Activated CD4-positive, alpha-beta T cell treated with anti-CD3 and anti-CD28 coated beads for 48 hours (primary cell): ENCODE measurements at places on chromosomes 11 and 22.
A peak's percentile ranks its signal among the peaks of the same experiment; 100 is the strongest.

- DNase-seq: no peak
Measured at GRCh38 chr22:23836281-23836680, 2.5 kb downstream of the DERL3 start.

DNA sequence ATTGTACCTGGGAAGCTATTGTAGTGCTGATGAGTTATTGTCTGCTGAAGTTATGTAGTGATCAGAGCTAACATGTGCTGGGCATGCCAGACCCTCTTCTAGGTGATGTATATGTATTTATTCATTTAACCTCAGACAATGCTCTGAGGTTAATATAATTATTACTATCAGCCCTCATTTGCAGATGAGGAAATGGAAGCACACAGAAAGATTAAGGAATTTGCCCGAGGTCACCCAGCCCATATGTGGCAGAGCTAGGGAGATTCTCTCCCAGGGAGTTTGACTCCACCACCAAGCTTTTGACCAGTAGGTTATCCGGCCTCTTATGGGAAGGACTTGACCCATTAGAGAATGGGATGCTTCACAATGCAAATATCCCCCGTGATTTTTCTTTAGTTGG is 114.2 kb upstream of the NAV2 start:
- no peak for DNase-seq

- DNase-seq: no peak
Measured at GRCh38 chr11:71065841-71066240, 186.5 kb downstream of the SHANK2 start.

GRCh38 chr22:22609291-22609690 is 35.1 kb upstream of the GGTLC2 start:
- no peak for DNase-seq

DNA sequence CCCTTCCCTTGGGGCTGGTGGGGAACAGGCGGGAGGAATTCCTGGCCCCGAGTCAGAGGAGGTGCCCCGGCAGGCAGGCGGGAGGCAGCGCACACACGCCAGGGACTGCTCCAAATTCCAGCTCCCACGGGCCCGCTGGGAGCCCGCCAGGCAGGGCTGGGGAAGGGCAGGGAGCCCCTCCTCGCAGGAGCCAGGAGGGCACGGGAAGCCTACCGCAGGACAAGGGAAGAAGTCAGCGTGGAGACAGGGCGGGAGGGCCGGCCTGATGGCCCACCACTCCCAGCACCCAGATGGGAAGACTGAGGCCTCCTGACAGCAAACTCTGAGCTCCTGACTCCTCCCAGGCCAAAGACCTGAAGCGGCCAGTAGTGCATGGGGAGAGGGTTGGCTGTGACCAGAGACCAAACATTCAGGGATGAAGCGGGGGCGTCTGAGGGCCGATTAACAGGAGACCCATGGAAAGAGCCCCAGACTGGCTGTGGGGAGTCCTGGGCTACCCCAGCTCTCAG is 22.4 kb downstream of the RPL3 start:
- DNase-seq: no peak

DNA sequence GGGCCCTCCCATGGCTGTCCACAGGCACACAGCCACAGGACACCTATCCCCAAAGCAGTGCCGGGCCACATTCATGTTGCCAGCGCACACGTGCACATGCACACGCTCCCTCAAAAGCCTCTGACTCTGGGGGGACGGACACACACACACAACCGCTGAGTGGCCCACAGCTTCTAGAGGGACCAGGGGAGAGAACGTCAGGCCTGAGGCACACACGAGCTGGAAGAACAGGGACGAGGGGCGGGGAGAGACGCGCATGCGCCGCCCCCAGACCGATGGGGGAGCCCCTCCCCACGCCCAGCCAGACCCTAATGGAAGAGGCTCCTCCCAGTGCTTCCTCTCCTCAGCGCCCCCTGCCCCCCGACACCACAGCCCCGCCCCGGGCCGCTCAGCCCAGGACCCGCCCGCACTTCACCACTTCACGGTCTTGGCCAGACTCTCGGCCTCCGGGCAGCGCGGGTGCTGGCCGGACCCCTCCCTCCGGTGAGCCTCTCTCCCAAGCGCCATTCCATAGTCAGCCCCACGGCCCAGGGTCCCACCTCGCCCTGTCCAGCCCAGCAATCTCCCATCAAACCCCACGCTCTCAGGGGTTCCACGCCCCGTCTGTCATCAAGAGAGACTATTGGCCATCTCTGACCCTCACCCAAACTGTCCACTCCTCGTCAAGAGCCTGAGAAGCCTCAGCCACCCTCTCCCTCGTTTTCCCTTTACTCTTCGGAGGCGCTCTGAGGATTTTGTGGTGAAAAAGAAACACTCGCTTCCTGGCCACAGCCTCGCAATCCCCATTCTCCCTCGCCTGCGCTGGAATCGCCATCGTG is 11.7 kb downstream of the NRXN2 start:
- DNase-seq: no peak

- DNase-seq: peak; percentile 74
Measured at GRCh38 chr11:304915-305843, 2.4 kb upstream of the IFITM2 start.

- no peak for DNase-seq
Measured at GRCh38 chr22:26555478-26555877, 34.5 kb downstream of the TPST2 start.

DNA sequence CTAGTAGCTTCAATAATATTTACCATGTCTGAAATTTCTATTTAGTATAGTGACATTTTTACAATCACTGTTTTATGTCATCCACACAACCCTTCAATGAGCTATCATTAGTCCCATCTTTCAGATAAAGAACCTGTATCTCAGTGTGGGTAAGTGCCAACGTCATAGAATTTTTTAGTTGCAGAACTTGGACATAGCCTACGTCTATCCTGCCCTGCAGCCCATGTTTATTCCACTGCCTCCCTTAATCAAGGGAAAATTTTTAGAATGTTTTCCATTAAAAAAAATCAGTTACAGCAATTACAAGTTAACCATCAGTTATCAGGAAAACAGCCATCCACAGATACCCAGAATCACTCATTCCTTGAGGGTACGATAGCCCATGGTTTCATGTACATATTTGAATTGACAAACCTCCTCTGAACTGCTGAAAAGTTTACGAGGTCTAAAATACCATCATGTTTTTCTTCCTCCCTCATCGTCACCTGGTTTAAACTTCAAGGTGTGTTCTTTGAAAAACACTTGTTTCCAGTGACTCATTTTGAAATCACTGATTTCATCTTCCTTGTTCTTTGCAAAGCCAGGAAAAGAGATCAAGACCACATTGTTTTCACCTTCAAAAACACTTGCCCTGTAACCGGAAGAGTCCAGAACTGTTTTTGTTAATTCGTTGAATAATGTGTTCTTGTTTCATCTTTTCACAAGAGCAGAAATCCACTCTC is 100.9 kb downstream of the FAM76B start:
- DNase-seq: no peak

GRCh38 chr11:67268081-67268961 is 2.0 kb downstream of the GRK2 start:
- peak; percentile 83 for DNase-seq

- DNase-seq: no peak
Measured at GRCh38 chr11:98003606-98004371, 1017.0 kb upstream of the CNTN5 start.

DNA sequence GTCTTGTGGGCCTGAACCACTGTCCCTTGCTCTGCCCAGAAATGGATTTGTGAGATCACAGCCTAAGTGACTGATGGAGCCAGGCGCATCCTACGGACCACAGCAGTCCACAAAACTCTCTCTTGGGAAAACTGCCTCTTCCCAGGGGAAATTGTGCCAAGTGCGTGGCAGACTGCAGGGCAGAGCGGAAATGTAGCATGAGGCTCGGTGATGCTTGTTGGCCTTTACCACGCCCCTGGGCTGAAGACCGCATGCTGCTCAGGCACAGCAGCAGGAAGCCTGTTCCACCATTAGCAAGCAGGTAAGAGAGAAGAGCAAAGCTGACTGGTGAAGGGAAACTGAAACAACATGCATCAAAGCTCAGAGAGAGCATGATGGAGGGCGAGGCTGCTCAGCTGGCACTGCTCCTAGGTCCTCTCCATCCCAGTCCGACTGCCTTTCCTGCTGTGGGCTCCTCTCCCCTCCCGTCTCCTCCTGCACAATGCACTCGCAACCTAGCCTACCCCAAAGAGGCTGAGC is 26.5 kb upstream of the SCARF2 start:
- peak; percentile 72 for DNase-seq

GRCh38 chr11:87173185-87174039 is 135.7 kb downstream of the TMEM135 start:
- no peak for DNase-seq

GRCh38 chr11:9002920-9003572 is 755 bp downstream of the NRIP3 start:
- peak; percentile 40 for DNase-seq

DNA sequence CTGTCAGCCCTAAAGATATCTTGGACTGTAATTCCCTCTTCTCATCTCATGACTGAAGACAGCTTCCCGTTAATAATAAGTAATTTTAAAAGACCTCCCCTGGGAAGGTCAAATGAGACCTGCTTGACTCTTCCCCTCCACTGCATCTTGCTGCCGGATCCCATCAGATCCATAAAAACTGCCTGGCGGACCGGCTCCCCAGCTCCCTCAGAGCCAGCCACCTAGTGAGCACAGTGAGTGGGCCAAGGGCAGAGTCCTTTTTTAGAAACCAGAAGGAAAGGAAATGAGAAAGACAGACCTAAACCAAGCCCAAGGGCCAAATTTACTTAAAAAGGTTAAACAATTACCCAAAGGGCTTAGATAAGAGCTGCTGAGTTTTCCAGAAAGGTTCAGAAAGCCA is 595.3 kb downstream of the OPCML start:
- DNase-seq: no peak

- no peak for DNase-seq
Measured at GRCh38 chr11:73800276-73800806, 12.7 kb downstream of the MRPL48 start.

DNA sequence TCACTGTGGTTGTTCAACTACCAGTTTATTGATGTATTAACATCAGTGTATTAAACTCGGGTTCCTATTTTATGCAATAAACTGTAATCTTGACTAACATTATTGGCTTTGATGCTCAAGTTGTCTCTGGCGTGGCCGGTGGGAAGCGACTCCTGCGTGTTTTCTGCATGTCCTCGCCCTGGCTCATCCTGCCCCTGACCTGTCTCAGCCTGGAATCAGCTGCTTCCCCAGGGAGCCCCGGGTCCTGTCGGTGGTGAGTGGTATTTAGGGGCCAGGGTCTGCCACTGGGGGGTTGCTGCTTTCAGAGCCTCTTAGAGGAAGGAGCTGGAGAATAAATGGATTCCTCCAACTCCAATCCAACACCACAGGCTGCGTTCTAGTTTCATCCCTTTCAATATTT is 22.5 kb downstream of the IFITM10 start:
- no peak for DNase-seq

DNA sequence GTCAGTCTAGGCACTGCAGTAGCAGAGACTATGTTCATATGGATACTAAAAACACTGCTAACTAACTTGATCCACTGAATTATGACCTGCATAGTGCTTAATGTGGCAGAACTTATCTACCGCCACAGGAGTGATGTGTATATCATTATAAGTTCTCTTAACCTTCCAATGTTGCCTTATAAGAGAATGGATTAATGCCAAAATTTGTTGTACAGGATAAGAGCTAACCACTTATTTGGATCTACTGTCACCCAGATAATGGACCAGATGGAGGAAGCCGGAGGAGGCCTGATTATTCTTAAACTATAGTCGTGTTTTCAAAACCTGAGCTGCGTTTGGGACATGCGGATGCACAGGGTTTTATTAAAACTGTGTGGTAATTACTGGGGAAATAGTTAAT is 1.9 kb upstream of the OR51B4 start:
- no peak for DNase-seq

DNA sequence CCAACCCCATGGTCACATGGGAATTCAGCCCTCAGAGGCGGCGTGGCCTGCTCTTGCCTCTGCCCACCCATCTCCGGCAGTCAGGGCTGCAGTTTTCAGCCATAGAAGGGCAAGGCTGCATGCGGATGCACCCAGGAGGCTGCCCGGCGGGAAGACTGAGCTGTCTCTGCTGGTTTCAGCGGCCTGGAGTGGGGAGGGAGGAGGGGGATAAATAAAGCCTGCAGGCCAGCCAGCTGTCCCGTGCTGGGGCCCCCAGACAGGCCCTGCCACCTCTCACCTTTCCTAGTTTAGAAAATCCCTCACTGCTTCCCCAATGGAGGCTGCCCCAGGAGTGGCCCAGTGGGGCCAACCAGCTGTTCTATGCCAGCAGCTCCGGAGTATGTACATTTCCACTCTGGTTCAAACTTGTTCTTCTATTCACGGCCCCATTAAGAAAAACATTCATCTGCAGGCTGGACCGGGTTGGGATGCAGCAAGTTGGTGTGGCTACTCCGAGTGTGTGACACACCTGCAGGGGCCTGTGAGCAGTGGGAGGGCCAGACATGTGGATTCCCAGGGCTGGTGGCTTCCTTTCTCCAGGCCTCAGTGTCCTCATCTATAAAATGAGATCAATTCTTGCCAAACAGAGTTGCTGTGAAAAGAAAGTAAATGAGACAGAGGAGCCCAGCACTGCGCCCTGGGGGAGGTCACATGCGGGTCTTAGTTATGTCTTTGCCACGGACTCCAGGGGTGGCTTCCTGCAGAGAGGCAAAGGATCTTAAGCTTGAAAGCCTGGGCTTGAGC is 5.0 kb downstream of the MICALL1 start:
- no peak for DNase-seq

GRCh38 chr22:33653532-33654063 is 266.7 kb downstream of the LARGE1 start:
- DNase-seq: no peak

- no peak for DNase-seq
Measured at GRCh38 chr11:68960294-68961071, 20.3 kb downstream of the MRGPRD start.

DNA sequence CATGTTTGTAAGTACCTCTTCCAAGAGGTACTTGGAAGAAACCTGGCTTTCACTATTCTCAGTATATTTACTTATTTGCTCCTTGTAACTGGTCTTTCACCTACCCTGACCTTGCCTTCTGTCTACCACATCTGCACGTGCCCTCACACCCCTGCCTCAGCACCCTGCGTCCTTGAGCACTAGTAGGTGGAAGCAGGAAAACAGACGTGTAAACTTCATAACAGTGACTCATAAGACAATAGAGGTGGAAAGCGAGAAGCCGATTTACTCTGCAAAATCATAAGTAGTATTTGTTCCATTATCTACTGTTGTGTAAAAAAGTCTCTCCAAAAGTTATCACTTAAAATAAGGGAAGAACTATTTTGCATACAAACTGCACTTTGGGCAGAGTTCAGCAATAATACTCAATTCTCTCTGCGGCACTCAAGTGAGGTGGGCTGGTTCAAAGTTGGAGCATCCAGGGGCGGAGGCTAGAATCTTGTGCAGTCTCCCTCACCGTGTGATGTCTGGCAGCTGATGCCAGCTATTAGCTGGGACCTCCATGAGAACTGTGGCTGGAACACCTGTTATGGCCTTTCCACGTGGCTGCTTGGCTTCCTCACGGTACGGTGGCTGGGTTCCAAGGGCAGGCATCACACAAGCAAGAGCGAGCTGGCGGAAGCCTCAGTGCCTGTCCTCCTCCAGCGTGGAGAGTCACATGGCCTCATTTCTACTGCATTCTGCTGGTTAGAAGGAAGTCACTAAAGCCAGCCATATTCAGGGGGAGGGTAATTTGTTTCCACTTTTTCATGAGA is 30.4 kb downstream of the PACS1 start:
- peak; percentile 73 for DNase-seq

GRCh38 chr11:34219941-34220370 is 114.5 kb downstream of the NAT10 start:
- DNase-seq: no peak

GRCh38 chr11:65300621-65301275 is 13.9 kb upstream of the CDC42EP2 start:
- no peak for DNase-seq
